ENCODE measurements at places on chromosomes 2 and 18.

DNA sequence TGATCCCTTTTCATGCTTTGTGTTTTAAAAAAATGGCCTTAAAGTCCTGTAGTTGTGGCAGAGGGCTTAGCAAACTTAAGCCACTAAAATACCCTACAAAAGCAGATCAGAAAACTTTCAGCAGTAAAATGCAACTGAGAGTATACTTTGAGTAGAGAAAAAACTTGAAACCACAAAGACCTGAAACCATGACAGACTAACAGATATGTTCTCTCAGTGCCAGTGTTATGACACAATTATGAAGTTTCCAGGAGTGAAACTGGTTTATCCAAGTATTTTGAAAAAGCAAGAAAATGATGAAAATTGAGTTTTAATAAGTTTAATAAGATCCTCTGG, 74.5 kb downstream of the SPRED2 start:
- no peak for DNase-seq
- peaks cover 74% of the 10 kb centered on the region for H3K4me1 ChIP-seq
- H3K36me3 ChIP-seq, result no peaks in the 10 kb centered on the region
- no peaks in the 10 kb centered on the region for H3K27me3 ChIP-seq
- peak overlapping the region; percentile 90 for H3K27ac ChIP-seq

DNA sequence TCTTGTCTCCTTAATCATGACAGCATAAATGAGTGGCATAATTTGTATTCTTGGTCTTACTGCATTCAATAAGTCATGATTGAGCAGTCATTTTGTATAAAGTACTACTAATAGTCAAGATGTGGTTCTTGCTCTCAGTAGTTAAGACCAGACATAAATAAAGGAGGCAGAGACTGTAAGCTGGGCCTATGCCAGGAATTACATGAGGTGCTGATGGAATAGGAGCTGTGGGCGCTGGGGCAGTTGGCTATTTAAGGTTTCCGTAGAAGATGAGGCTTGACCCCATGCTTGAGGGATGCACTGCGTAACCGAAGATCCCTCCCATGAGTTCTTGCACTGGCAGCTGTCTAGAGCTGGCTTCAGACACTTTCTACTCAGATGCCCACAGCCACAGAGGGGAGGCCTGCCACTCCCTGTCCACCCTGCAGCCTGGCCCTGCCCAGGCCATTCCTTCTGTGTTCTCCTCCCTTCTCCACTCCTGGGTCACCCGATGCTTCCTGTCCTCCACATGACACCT, 150.9 kb upstream of the REV1 start:
- peaks cover 28% of the 10 kb centered on the region for H3K27me3 ChIP-seq
- H3K27ac ChIP-seq, result no peak overlapping the region
- peaks cover 6% of the 10 kb centered on the region for H3K4me1 ChIP-seq
- DNase-seq, result no peak

GRCh38 chr2:2851806-2852777, 521.0 kb upstream of the MYT1L start:
- H3K4me1 ChIP-seq, result no peaks in the 10 kb centered on the region
- no peaks in the 10 kb centered on the region for H3K36me3 ChIP-seq
- H3K27ac ChIP-seq, result no peak overlapping the region
- no peaks in the 10 kb centered on the region for H3K27me3 ChIP-seq
- DNase-seq, result no peak

GRCh38 chr18:80086281-80086680, 22.8 kb upstream of the ADNP2 start:
- no peak overlapping the region for H3K4me3 ChIP-seq
- H3K27ac ChIP-seq, result no peak overlapping the region

DNA sequence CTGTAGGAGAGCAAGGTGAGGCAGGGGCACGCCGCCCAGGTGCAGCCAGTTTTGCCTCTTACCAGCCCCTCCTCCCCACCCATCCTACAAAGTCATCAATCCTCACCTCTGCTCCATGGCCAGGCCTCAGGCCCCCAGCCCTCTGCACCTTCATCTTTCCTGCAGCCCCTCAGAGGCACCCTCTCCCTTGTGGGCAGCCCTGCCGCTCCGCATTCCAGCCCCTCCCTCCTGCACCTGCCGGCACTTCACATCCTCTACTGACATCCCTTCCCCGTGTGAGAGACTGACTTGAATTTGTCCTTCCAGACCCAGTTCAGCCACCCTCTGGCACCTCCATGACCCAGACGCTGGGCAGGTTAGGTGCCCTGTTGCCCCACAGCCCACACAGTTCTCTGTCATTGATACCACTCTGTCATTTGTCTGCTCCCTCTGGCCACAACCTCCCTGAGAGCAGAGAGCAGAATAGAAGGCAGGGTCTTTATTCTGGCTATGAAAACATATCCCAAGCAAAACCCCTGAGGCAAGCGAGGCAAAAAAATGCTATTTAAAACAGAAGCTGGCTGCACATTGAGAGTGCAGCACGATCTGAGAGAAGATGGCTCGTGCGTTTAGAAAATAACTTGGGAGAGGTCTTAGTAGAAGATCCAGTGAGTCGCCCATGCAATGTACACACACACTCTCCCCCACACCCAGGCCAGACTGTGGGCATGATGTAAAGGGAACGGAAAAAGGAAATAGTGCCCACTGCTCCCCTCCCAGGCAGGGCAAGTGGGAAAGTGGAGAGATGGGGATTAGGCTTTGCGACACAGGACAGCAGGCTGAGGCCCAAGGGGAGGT, 25.9 kb downstream of the SDC1 start:
- no peak overlapping the region for H3K27ac ChIP-seq
- no peak for DNase-seq
- H3K36me3 ChIP-seq, result peaks cover 16% of the 10 kb centered on the region
- no peaks in the 10 kb centered on the region for H3K4me1 ChIP-seq

GRCh38 chr2:216622526-216622925, 10.7 kb upstream of the IGFBP2 start:
- H3K4me1 ChIP-seq, result no peaks in the 10 kb centered on the region
- 0 out of 2 replicates have a peak, but pooled peaks cover 4% of the 10 kb centered on the region for H3K36me3 ChIP-seq
- DNase-seq, result no peak
- H3K4me3 ChIP-seq, result no peak overlapping the region

Data from HFFc6 (cell line).